ENCODE measurements at places on chromosomes 5 and 9.

GRCh38 chr5:38670878-38671277, 114.4 kb upstream of the LIFR start:
- DNase-seq = no peak

DNA sequence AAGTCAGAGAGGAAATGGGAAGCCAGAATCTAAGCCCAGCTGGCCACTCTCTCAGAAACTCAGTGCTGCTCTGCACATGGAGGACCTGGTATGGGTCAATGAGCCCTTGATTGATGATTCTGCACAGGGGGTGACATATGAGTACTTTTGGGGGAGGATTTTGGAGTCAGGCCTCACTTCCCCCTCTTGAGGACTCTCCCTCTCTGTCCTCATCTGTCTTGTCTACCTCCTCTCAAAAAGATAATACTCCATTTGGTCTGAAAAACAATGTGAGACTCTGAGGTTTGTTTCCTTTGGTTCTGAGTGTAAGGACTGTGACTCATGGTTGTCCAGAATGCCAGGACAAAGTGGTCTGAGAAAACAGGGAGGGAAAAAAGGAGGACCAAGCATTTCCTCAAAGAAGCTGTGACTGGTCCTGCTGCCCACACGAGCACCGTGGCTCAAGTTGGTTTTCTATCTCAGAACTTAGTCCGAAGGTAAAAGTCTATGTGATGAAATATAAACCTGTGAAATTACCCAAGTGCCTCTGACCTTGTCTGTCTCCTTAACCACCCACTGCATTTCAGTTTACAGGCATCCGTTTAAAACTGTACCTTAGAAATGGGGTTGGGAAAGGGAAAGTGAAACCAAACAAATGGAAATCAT, 11.1 kb downstream of the TTC39B start:
- DNase-seq = peak; percentile 38

- DNase-seq = no peak
Observed at GRCh38 chr5:72109625-72110024, 2.4 kb downstream of the MAP1B start.

DNA sequence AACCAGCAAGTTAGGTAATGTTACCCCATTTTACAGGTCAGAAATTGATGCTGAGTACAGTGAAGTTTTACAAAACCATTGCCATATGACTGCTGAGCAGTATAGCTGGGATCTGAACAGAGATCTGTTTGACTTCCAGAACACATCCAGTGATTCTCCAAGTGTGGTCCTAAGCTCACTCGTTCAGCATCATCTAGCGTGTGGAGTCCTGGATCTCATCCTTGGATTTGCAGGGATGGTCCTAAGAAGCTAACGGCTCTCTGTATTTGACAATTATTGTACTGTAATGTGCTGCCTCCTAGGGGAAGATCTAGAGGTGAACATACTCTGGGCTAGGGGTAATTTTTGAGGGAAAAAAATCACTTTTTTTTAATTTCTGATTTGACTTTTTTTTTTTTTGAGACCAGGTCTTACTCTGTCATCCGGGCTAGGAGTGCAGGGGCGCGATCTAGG, 1.4 kb downstream of the SLC26A2 start:
- peak; percentile 78 for DNase-seq

GRCh38 chr5:51433052-51433710, 49.9 kb downstream of the ISL1 start:
- DNase-seq = peak; percentile 71

- no peak for DNase-seq
Observed at GRCh38 chr9:21919377-21920362, 74.5 kb downstream of the CDKN2A start.

DNA sequence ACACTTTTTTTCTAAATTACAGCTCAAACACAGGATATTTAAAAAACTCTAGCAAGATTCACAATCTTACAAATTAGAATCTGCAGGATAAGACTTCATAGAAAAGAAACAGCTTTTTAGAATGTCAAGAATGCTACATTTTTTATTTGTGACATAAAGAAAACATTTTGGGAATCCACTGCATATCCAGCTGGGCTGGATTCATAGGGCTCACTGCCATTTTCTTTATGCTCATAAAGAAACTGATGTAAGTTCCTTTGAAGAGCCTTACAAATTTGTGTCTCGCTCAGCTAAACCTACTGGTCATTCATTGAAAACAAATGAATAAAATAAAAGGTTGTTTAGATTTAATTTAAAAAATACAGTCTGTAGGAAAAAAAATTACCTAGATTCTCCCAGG, 332.3 kb downstream of the TRPM3 start:
- no peak for DNase-seq

GRCh38 chr9:133035669-133036068, 4.9 kb downstream of the GTF3C5 start:
- no peak for DNase-seq

GRCh38 chr9:68653141-68653595, 51.9 kb upstream of the PIP5K1B start:
- no peak for DNase-seq

GRCh38 chr9:119009249-119009648, 360.0 kb downstream of the BRINP1 start:
- peak; percentile 28 for DNase-seq

Data from SK-MEL-5 (cell line).